NCI-H2081 (cell line): ENCODE measurements at places on chromosomes 1 and 21.

GRCh38 chr1:161300478-161300877 is 9.3 kb downstream of the MPZ start:
- DNase-seq: no peak

DNA sequence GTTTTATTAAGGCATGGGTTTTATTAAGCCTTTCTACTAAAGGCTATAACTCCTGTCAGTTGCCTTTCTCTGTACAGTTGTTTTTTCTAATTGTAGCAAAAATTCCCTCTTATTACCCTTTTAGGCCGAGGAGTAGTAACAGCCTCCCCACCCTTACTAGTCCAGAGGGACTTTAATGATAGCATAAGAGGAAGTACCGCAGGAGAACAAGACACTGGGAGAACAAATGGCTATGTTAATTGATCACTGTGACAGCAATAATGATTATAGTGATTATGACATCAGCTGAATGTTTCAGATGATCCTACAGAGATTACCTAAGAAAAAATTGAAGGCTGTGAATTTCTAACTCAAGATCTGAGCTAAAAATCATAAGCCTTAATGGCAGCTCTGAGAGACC is 383.0 kb upstream of the PTBP2 start:
- no peak for DNase-seq

DNA sequence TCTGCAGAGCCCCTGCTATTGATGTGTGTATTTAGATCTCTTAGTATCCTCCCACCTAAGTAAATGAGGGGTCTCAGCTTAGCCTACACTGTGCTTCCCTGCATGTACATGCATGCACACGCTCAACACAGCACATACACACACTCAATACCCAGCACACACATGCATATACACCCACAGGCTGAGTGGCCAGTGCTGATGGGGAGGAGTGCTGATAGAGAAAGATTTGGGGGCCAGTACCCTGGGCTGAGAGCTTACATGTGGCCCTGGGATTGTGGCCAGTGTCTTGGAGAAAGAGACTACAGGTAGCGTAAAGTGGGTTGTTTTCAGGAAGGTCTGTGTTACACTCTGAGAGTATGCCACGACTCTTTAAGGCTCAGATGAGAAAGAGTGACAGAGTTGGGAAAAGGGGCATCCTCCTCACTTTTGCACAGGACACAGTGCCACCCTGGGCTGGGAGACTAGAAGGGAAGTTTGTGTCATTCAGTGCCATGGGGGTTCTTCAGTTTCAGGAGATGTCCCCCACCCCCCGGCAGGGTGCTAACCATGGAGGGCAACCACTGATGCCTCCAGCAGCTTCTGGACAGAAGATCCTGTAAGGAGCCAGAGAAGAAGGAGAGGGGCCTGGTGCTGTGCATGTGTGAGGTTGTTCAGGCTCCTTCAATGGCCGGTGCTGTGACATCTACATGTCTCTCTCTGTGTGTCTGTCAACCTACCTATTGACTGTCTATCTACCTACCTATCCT is 166.8 kb downstream of the RHOU start:
- DNase-seq: no peak

DNA sequence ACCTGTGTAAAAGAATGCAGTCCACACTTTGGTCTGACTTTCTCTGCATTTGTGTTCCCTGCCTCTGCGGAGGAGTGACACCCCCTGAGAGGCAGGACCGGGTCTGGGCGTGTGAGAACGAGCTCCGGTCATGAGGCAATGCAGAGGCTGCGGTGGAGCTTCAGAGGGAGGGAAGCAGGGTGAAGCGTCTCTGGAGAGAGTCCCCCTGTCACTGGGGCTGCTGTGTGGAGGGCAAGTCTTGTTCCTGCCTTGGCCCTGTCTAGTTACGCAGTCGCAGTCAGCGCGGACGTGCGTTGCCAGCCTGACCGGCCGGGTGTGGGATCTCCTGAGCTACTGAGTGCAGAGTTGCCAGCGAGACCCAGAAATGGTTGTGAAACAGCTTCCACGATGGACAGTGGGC is 48.5 kb downstream of the BACE2 start:
- DNase-seq: no peak

DNA sequence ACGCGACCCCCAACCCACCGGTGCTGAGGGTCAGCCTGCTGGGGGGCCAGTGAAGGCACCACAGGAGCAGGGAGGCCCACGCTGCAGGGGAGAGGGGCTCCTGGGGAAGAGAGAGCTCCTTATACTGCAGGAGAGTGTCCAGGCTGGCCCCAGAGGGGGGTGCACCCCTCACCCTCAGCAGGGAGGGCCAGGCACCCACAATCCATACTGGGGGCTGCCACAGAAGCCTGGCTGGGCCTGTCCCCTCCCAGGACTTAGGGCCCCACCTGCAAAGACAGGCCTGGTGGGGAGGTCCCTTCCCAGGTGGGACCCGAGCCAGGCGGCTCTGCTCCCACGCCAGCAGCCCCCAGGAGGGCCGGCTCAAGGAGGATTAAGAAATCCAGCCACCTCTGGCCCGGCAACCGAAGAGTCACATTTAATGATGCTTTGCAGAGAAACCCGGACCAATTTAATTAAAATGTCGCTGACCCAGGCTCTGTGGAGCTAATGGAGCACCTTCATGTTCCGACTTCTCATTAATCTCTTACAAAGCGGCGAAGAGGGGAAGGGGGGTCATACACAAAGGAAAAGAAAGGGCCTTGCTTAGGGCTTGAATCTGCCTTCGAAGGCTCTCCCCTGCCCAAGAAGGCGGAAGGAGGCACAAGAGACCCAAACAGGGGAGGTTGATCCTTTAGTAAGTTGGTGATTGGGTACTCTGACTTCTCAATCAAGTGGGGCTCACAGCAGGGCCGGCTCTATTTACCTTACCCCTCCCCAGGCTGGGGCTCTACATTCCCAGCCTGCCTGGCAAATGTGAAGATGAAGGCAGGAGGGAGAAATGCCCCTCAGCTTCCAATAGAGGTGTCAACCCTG is 25.0 kb downstream of the WNT9A start:
- no peak for DNase-seq

DNA sequence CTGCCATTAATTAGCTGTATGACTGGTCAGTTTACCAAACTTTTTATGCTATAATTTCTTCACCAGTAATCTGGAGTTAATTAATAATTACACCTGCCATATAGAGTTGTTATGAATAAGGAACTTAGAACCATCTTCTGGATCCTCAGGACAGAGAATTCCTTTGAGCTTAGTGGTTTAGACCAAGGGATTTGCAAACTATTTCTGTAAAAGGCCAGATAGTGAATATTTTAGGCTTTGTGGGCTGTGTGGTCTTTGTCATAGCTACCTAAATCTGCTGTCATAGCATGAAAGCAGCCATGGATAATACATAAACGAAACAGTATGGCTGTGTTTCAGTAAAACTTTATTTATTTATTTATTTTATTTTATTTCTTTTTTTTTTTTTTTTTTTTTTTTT is 9.0 kb downstream of the TIMM17A start:
- DNase-seq: no peak

DNA sequence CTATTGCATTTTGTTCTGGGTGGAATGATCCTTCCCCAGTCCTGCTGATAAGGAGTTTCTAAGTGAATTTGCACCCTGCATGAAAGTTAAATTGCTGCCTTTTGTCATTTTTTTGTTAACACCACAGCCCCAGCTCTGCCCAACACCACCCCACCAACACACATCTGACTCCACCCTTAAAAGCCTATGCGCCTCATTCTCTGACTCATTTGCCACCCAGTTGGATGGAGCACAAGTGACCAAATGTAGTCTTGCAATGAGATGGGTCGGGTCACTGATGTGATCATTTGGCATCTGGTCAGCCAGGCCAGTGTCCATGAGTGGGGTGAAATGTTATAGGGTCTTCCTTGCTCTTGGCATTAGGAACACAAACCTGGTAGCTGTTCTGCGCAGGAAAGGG is 256.8 kb downstream of the KAZN start:
- DNase-seq: no peak

GRCh38 chr1:6984986-6985385 is 199.7 kb downstream of the CAMTA1 start:
- no peak for DNase-seq

GRCh38 chr21:41361786-41362604 is at the start of gene MX2:
Gene MX2, plus strand, starts transcription at chr21:41362027. Its CDS starts 14,880 bp downstream, at chr21:41376907.
- no peak for DNase-seq

DNA sequence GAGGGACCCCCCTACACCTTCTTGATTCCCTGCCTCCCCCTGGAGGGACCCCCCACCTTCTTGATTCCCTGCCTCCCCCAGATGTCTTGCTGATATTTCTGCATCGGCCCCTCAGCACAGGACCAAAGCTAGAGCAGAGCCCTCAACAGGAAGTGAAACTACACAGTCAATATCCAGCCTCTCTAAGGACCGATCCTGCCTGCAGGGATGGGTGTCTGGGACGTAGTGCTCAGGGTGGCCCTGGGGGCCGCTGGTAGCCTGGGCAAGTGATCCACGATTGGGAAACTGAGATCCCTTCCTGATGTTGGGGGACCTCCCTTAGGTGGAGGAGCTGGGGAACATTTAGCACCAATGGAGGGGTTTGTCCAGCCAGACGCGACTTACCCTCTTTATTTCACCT is 3.9 kb upstream of the LEFTY2 start:
- no peak for DNase-seq

- no peak for DNase-seq
These were observed 1.2 kb upstream of the LAD1 start for GRCh38 chr1:201400212-201400851.

GRCh38 chr1:192713921-192714320 is 78.0 kb downstream of the RGS13 start:
- no peak for DNase-seq

DNA sequence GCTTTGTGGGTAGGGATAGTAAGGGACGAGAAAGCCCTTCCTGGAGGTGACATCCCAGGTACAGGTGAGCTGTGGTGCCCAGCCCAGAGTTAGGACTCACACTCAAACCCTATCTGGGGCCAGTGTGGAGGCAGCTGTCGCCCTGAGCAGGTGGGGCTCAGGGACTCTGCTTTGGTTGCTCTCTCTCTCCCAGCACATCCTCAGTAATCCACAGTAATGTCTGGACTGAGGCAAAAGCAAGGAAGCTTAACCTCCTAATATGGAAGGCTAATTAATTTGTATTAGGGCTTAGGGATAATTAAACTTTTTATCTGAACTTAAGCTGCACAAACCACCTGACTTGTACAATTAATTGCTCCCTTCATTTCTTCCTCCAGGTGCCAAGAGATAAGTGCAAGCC is 38.2 kb downstream of the DDX20 start:
- no peak for DNase-seq

DNA sequence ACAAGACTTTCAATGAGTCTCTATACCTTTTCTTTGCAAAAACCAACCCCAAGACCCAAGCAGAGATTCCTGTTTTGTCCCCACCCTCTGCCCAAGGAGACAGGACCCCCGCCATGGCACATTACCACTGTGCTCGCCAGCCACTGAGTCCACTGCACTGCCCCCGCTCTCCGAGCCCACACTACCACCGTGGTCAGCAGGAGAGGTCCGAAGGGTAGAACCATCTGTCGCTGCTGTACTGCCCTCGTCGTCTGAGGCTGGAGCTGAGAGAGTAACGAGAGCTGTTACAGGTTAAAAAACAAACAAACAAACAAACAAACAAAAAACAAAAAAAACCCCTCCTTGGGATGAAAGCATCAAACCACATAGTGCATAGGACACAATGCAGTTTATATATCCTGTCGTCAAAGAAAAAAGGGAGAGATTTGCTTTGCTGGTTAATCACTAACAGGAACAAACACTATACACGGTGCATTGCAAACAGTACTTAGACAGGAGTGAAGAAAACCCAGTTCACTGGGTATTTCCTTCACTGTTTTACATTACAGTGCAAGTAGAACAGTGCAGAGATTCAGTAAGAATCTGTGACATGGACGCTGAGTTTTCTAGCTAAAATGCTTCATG is 71.0 kb downstream of the UBR4 start:
- no peak for DNase-seq

DNA sequence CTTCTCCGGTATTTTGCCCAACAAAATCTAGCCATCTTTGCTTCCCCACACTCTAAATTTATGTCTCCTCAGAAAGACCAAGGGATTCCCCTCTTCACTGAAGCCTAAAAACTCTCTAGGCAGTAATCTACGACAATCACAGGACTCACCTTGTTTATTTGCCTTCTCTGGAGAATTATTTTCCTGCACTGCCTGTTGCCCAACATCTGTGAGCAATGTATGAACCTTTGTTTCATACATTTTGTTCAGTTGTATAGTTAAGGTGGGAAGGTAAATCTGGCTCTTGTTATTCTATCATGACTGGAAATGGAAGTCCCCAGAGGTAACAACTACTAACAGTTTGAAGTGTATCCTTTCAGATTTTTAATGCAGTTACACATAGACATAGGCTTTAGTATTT is 2.2 kb downstream of the COPA start:
- DNase-seq: no peak

- DNase-seq: peak; percentile 47
These were observed 77.9 kb downstream of the NEK7 start for GRCh38 chr1:198234520-198235251.

DNA sequence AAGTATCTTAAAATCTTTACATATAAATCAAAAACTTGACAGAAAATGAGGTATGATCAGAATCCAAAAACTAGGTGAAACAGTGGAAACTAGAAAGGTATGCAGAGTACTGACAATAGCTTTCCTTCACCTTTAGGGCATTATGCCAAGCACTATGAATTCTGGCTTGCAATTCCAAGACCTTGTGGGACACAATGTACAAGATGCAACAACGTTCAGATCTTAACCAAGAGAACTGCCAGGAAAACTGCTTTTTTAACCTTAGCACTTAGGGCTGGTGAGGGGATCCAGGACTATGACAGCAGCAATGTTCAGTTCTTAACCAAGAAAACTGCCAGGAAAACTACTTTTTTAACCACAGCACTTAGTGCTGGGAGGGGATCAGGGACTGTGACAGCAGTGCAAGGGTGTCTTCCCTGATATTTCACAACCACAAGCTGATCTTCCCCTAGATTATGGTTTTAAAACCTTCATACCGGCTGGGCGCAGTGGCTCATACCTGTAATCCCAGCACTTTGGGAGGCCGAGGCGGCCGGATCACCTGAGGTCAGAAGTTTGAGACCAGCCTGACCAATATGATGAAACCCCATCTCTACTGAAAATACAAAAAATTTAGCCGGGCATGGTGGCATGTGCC is 22.3 kb downstream of the FOXJ3 start:
- no peak for DNase-seq

DNA sequence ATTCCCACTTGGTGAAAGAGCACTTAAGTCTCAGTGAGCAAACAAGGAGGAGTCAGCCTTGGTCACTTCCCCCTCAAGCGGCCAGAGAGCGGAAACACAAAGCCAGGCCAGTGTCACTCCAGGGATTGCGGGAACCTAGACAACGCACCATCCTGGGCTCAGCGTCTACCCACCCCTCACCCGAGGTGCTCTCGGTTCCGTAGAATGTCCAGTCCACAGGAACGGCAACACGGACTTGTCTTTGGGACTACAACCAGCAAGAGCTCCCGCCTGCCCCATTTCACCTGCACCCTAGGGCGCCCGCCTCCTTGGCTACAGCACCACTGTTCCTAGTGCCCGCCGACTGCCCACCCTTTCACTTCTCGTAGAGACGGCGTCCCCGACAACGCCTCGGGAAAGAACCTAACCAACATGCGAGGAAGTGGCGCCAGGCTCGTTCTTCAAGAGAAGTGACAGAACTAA is 509 bp downstream of the GDAP2 start:
- peak; percentile 36 for DNase-seq

- no peak for DNase-seq
These were observed 2.4 kb downstream of the GRIK3 start for GRCh38 chr1:37031871-37032270.
